CD14-positive monocyte (primary cell): ENCODE measurements at places on chromosomes 4 and X.

DNA sequence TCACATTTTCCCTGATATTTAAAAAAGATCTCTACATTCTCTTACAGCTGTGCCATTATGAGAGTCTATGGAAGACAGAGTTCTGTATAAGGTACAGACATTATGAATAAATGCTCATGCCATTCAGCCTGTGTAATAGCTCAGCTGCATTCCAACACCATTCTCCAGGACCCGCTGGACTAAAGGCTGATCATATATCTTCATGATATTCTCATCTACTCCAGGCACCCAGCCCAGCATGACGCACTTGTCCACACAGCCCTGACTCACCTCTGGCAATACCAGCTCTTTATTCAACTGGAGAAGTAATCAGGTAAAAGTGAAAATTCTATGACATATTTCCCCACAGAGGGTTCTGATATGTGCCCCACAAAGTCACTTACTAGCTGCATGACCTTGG is 437.5 kb upstream of the FGF16 start:
- DNase-seq, result no peak

DNA sequence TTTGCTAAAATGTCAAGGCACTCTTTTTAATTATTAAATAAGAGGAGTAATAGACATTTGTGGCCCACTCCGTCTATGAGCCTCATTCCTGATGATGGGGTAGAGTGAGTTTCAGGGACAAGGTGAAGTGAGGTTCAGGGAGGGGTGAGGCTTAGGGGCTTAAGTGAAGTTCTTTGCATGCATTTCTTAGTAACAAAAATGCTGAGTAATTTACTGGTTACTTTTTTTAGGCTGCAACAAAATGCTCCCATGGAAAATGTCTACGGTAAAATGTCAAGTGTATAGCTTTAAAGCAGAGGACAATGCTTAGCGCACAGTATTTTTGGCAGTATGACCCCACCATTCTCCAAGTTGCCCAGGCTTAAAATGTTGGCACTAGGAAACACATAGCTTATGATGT is 2.0 kb upstream of the USO1 start:
- DNase-seq, result no peak

GRCh38 chrX:93637591-93637990 is 35.8 kb downstream of the NAP1L3 start:
- no peak for DNase-seq

DNA sequence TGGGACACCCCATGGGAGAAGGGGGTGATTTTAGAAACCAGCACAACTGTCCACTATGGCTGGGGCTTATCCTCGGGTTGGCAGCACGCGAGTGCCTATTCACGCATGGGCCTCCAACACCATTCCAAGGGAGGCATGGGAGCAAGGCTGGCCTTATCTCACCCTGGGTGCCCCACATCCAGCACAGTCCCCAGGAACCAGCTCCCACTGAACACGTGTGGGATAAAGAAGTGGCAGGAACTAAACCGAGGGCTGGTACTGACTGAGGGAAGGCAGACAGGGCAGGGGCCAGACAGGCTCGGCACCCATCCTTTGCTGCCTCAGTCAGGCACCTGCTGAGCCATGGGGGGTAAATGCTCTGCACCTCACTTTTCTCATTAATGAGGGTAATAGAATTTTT is 43.7 kb upstream of the GPR78 start:
- no peak for DNase-seq

DNA sequence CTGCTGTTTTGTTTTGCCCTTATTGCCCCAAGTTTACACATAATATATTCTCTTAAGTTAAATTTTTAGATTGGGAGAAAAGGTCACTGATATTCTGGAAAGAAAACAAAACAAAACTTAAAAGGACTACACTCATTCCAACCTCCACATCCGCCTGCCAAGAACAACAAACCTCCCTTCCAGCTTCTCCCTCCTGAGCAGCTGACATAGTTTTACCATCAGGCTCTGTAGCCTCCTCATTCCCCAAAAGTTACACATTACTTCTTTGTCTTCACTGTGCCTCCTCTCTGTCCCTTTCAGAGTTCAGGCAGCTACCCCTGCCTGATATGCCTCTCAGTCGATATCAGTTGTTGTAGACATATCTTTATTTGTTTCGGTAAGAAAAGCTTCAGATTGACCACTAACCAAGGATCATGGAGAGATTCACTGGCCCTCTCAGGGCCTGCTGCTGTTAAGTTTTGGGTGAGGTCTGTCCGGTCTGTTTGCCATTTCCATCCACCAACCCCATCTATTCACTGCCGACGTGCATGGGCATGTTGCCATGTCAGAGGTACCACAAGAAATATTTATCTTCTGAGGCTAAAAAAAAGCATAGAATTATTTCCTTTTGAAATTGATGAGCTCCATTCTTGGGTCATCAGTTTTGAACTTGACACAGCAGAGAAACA is 164.1 kb downstream of the GASK1B start:
- no peak for DNase-seq
